HAP-1 (cell line): ENCODE measurements at places on chromosomes 1 and 21.
A peak's percentile ranks its signal among the peaks of the same experiment; 100 is the strongest.

- DNase-seq, result no peak
Measured at GRCh38 chr1:86829321-86829720, 84.6 kb downstream of the SELENOF start.

DNA sequence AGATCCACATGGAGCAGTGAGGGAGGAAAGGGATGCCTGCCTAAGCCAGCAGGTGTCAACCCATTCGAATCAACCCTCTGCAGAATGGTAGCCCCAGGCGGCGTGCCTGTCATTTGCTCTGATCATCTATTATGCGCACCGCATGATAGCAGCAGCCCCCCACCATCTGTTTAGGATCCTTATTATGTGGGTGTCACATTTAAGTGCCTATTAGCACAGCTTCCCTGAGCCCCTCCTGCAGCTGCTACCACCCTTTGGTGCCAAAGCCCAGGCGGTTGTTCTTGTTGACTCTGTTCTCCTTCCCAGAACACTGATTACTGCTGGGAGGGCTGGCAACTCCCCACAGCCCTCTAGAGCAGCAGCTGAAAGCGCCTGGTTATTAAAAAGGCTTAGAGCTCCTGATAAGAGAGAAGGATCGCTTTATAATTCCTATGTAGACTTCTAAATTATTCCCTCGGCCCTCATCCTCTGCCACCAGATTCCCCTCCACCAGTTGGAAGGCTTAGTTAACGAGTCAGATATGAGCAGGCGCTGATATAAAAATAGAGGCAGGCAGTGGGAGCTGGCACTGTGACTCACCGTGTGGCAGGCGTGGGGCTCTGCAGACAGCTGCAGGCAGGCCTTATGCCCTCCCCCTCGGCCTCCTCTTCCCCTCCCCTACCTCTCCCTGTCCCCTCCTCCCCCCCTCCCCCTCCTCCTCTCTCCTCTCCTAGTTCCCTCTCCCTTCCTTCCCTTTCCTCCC, 23.0 kb downstream of the ACTA1 start:
- no peak for DNase-seq

DNA sequence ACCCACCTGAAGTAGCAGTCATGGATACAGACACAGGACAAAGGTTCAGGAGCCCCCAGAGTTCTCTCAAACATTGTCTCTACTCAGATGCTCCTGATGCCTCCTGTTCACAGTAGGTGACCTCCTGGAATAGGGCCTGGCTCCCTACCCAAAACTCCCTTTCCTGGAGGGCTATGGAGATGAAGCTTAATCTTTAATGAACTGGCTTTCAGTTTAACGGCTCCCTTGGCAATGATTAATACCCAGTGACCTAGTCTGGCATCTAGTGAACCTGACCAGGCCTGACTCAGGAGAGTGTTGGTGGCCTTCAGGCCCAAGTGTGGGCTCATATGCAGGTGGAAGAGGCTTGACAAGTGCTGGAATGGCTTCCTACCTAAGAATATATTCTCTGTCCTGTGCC, 65.2 kb upstream of the TRABD2B start:
- no peak for DNase-seq

DNA sequence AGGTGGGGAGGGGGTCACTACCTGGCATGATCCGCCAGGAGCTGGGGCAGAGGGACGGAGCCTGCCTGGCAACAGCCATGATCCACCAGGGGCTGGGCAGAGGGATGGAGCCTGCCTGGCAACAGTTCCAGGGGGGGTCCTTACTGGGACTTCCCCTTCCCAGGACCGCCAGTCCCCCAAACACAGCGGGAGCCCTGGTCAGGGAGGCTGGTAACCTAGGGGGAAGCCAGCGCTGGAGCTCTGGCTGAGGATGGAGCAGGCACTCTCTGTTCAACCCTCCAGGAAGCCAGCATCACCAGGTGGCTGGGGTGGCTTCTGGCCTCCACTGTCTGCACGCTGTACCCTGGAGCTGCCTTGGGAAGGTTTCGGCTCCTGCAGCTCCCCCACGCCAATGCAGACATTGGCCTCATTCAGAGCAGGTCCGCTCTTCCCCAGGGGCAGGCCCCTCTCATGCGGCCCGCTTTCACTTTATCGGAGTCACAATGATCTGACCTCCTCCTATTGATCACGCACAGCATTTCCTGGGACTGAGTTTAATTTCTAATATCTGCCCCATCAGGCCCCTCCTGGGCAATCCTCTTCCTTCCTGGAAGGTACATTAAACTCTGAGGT, 68.4 kb upstream of the ABCG1 start:
- DNase-seq, result no peak

DNA sequence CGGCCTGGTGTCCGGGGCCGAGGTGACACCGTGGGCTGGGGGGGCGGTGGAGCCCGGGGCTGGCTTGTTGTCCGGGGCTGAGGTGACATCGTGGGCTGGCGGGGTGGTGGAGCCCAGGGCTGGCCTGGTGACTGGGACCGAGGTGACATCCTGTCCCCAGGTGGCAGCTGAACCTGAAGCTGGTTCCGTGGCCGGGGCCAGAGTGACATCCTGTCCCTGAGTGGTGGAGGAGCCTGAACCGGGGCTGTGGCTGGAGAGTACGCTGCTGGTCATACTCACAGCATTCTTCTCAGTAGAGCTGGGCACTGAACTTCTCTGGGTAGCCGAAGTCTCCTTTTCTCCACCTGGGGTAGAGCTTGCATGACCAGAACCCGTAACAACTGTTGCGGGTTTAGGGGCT, 15.8 kb downstream of the THBS3 start:
- no peak for DNase-seq

DNA sequence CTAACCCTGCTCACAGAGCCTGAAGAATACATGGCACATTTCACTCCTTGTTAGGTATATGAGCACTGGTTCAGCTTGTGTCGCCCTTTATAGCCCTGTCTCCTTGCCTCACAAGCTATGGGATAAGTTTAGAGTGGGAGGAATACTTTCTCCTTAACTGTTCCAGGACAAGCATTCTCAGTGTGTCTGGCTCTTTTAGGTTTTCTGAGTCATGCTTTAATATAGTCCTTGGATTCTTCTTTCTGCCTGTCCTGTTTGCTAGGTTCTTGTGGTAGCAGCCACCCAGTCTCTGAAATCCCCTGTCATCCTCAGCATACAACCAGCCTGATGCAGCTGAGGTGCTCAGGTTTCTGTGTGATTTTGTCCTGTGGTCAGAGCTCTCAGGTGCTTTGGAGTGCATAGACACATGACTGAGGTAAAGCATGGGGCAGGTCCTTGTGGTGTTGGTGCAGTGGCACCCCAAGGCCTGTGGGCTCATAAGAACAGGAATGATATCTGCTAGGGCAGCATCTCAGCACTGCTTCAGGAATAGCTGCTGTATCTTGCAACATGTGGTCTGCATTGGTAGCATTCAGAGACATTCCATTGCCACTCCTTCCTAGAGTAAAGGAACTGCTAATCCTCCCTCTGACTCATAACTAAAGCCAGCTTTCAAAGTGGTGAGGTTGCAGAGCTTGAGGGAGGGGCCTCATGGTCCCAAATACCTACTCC, 14.2 kb upstream of the CASQ2 start:
- DNase-seq, result peak; percentile 45

DNA sequence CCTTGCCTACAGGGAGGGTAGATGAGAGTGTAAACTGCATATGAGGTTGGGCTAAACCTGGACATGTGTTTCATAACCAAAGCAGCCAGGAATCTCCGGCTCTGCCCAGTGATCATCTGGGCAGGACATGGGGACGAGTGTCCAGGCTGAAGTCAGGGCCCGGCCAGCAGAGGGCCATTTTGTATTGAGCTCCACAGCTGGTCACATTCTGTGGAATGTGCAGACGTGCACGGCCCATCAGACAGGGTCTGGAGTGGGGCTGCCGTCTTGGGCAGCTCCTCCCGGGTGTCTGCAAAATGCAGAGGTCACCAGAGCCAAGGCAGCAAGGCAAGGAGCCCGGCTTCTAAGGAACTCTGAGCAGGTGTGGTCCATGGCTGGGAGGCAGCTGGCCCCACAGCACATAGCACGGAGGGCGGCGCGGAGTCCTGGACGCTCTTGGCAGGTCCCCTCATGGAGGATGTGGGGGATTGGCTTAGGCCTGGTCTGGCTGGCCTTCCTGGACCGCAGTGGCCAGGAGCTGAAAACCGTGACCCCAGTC, 6.2 kb downstream of the LRRC3 start:
- no peak for DNase-seq

DNA sequence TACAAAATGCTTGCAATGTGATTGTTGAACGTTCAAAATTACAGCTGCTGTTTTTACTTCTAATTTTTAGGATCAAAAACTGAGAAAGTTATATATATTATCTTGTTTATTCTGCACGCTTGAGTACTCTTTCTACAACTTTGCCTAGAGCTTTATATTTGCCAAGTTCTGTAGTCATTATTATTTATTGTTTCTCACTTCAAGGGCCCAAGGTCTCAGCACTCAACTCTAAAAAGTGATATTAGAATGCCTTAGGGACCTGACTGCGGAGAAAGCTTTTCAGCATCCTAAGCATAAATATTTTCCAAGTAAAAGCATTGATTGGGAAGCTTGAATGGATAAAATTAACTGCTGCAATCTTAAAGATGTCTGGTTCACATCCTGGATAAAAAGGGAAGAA, 83.6 kb downstream of the UBE2U start:
- no peak for DNase-seq

GRCh38 chr21:14630556-14631069, 84.5 kb upstream of the SAMSN1 start:
- no peak for DNase-seq

DNA sequence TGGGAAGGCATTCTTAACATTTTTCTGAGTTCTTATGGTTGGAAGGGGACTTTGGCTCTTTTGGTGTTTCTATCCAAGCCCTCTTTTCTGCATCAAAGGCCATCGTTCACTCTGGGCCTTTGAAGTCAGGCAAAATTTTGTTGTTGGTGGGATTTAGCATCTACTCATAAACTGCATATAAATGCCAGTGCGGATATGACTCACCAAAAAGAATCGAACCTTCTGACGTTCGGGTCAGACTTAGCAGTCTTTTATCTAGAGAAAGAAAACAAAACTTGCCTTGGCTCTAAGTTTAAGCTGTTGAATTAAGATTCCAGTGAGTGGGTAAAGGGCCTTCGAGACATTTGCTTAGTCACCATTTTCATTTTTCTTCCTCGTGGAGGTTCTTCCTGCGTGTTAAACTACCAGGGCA, 51.4 kb downstream of the EVA1C start:
- no peak for DNase-seq
